ENCODE measurements at places on chromosomes 12 and 14.

GRCh38 chr14:31243860-31244259, 36.3 kb upstream of the HECTD1 start:
- DNase-seq = no peak

DNA sequence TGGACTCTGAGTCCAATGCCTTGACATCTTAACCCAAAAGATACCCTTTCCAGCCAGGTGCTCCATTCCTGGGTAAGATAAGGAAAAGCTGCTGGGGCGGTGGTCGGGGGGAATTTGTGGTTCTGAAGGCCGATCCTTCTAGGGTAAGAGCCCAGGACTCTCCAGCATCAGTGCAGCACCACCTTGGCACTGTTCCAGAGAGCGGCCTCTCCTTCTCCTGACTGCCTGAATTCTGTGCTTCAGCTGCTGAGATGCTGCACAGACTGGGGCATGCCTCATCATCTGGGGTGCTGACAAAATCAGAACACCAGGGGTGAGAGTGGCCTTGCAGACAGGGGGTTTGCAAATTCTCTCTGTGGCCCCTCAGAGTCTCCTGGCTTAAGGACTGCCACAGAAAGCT, 87.5 kb downstream of the SPTB start:
- no peak for DNase-seq

GRCh38 chr12:103913100-103913499, 17.1 kb upstream of the HSP90B1 start:
- no peak for DNase-seq

- no peak for DNase-seq
These were observed at the start of gene KIF26A for GRCh38 chr14:104138098-104138717. KIF26A (plus strand) TSS chr14:104138587; CDS start chr14:104138723, 136 bp downstream.

DNA sequence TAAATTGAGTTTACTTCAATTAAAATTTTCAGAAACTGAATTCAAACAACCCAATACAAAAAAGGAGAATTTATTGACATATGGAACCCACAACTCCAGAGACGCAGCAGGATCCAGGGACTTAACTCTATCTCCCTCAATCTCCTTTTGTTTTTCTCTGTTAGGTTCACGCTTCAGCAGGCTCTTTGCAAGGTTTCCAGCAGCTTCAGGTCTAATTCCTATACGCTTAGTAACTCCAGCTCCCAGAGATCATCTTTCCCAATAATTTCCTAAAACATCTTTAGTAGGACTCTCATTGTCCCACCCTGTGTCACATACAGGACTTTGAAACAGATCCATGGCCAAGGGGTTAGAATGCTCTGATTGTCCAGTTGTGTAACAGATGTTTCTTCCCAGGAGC, 175.2 kb downstream of the RMST start:
- no peak for DNase-seq

GRCh38 chr12:56713345-56713744, 11.8 kb downstream of the NACA start:
- no peak for DNase-seq

DNA sequence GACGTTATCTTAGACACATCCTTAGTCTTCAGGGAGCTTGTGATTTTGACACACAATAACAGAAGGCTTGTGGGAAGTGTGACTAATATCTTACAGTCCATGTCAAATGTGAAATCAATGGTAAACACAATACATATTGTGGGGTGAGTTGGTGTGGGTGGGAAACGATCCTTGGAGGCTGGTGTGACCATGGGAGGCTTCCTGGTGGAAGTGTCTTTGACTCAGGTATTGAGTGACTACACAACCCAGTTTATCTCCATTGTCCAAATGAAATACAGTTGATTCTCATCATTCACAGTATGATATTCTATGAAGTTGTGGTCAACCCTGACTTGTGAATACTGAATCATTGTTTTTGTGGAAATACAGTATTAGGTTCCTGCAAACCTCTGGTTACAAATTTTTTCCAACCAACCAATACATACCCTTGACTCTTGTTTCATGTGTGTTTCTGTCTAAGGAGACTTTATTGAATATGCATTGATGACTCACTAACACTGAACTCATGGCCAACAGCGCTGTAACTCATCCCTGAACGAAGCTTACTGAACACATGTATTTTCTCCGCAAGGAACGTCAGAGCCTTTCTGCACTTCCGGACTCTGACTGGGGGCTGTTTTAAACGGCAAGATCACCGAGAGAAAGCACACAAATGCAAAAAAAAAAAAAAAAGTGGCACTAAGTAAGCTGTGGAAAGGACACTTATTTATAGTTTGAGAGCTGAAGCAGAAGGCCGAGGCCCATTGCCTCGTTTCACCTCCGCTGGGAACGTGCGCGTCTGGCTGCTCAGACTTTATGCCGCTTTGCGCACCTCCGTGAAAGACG, 59.0 kb downstream of the CLMN start:
- DNase-seq = no peak

GRCh38 chr12:85575120-85576096, 260.8 kb downstream of the RASSF9 start:
- no peak for DNase-seq

DNA sequence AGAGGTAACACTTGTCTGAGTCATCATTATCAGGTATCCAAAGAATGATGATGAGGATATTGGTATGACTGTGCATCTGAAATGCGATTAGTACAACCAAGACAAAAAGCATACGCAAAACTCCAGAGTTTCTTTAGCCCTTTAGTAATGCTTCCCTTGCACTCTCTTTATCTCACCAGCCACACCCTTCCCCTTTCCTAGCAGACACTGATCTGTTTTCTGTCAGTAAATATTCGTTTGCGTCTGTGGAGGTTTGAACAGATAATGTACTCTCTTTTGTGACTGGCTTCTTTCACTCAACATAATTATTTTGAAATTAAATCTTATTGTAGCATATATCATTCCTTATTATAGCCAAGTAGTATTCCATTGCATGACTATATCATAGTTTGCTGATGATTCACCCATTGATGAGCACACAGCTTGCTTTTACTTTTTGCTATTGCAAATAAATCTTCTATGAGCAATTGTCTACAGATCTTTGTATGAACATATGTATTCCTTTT, 775.7 kb downstream of the SLC6A15 start:
- DNase-seq = no peak

GRCh38 chr14:69852531-69853321, 26.5 kb upstream of the SMOC1 start:
- DNase-seq = no peak

DNA sequence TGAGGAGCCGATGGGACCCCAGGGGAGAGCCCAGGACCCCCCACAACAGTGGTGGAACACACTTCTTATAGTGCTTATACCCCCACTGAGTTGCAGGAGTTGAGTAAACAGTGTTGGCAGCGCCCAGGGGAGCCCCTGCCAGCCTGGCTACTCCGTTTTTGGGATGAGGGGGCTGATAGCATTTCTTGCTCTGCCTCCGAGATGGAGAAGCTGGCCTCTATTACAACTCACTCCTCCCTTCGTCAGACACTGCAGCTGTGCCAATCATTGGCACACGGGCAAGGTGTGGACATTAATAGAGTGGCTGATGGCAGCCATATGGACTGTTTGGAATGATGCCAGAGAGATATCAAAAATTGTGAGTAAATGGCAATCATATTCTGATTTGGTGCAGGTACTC, 94.9 kb upstream of the TMPO start:
- no peak for DNase-seq

GRCh38 chr14:23432102-23432925, 3.1 kb downstream of the MYH7 start:
- DNase-seq = no peak

- no peak for DNase-seq
These were observed 23.4 kb downstream of the KIF26A start for GRCh38 chr14:104161602-104162367.

- DNase-seq = no peak
These were observed 151.8 kb downstream of the UNC79 start for GRCh38 chr14:93582516-93582915.

DNA sequence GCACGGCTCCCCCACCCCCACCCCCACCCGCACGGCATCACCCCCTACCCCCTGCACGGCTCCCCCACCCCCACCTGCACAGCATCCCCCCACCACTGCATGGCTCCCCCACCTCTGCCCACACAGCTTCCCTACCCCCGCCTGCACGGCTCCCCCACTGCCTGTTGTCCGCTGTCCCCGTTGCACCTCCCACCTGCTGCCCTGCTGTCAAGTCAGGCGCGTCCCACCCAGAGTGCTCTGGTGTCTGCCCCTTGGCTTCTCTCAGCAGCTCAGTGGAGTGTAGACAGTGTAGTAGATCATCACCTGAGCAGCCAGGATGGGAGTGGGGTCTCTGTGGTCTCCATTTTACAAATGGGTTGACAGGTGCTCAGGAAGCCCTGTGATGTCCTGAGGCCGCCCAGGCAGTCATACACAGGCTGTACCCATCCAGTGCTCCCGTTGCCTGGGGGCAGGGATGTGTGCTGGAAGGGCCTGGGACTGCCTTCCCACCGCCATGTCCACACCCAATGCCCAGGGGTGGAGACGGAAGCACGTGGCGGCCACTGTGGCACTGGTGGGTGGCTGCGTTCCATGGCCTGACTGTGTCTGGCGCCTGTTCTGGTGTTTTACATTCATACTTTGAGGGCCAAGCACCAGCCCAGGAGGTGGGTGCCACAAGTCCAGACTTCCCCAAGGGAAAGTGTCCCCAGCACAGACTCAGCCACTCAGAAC, 32.5 kb downstream of the PACS2 start:
- no peak for DNase-seq

GRCh38 chr12:106429043-106429552, 71.5 kb downstream of the POLR3B start:
- no peak for DNase-seq

GRCh38 chr14:96102081-96102856, 63.1 kb downstream of the C14orf132 start:
- no peak for DNase-seq

DNA sequence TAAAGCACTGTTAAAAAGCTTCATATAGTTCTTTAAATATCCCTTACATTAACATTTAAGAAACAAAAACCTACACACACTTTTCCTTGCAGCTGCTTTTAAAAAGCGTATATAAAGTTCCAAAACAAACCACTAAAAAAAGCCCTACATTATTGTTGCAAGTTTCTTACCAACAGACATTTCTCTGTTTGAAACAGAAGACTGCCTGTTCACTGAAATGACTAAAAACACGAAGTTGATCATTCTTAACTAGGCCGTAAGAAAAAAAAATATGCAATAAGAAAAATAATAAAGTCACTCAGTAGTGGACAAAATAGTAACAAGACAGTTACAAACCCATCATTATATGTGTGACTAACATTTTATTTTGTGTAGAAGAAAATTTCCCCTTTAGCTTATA, 37.3 kb downstream of the KIF21A start:
- DNase-seq = no peak

- DNase-seq = no peak
These were observed at the start of gene ADCY6 for GRCh38 chr12:48788854-48789775. ADCY6 (minus strand) TSS chr12:48789089; CDS start chr12:48783434, 5,655 bp downstream.

GRCh38 chr14:105387530-105387922, 10.8 kb upstream of the TEX22 start:
- no peak for DNase-seq

GRCh38 chr12:32726286-32726685, 29.4 kb downstream of the YARS2 start:
- no peak for DNase-seq

GRCh38 chr12:103331643-103332042, 164.1 kb downstream of the C12orf42 start:
- no peak for DNase-seq

- no peak for DNase-seq
These were observed 54.1 kb downstream of the CEP83 start for GRCh38 chr12:94405413-94406116.

GRCh38 chr12:6140651-6141447, 16.4 kb upstream of the VWF start:
- no peak for DNase-seq

DNA sequence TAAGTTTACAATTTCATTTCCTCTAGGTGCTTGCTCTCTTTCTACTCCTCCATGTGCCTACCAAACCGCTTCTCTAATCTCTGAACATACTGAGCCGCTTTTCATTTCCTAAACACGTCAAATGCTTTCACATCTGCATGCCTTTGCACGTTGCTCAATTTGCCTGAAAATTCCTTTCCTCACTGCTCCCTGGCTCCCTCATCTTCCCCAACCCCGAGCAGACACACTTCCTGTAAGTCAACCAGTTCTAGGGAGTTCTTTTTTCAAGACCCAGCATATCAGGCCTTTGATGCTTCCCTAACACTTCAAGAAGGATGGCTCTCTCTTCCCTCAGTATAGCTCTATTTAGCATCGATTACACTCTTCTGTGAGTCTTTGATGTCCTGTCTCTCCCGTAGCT, 50.3 kb downstream of the LMO3 start:
- no peak for DNase-seq

DNA sequence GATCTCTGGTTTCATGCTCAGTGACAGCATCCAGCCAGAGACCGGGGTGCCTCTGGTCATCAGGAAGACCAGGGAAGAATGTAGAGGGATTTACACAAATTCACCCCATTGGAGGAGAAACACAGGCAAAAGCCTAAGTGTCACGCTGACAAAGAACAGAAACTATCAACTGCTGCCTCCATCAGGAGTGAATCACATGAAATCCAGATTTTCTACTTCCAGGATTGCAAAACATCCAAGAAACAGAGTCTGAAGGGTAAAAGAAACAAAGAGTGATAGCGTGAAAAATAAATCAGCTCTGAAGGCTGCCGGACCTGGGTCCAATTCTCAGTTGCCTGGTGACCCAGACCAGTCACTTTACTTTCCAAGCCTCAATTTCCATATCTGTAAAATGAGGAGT, 136.1 kb upstream of the MAP1LC3B2 start:
- no peak for DNase-seq

DNA sequence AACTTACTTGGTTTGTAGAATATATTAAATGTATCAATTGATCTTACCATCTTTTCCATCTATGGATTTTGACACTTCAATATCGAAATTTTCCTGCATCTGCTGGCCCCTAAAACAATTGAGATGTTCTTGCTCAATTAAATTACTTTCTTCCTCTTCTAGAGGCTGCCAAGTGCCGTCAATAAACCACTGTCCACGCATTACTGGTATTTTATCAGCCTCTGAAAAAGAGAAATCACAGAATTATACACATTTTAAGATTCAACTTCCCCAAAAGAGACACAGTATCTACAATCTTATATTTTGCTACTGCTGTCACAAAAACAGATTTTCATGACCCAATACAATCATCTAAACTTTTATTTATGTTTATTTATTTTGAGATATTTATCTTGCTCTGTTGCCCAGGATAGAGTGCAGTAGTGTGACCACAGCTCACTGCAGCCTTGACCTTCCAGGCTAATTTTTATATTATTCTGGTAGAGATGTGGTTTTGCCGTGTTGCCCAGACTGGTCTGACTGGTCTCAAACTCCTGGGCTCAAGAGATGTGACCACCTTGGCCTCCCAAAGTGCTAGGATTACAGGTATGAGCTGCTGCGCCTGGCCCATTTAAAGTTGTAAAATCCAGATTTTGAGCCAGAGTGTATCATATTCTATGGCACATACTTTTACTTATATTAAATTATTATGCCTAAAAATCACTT, 49.3 kb downstream of the DDHD1 start:
- no peak for DNase-seq

GRCh38 chr12:41459111-41459905, 271.2 kb downstream of the PDZRN4 start:
- DNase-seq = no peak

GRCh38 chr12:47777151-47777550, 4.1 kb downstream of the SLC48A1 start:
- no peak for DNase-seq

- no peak for DNase-seq
These were observed 421.7 kb downstream of the VRK1 start for GRCh38 chr14:97218691-97219430.

- no peak for DNase-seq
These were observed 55.1 kb upstream of the E2F7 start for GRCh38 chr12:77120156-77121085.

Measured in activated naive CD8-positive, alpha-beta T cell treated with anti-CD3 and anti-CD28 coated beads, Interleukin-2, amount 50 U/mL, for 16 hours (primary cell).